ENCODE measurements at places on chromosomes 4 and X.

DNA sequence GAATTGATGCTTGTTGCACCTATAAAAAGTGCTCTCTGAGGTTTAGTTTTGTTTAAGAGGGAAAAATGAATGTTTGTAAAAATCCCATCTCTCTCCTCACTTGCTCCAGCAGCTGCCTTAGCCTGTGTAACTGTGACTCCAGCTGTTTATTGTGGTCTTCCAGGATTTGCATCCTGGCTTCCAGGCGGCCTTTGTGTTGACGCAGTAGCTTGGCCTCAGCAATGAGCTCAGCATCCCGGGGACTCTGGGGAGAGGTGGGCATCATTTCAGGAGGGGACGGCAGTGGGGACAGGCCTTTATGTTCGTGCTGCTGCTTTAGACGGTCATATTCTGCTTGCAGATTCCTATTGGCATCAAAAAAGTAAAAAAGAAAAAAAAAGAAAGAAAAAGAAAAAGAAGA is 75.3 kb upstream of the FTHL17 start:
- no peak for DNase-seq

- DNase-seq: no peak
These were observed 72.1 kb downstream of the HTRA3 start for GRCh38 chr4:8341691-8342090.

- DNase-seq: no peak
These were observed 95.4 kb upstream of the GPR50 start for GRCh38 chrX:151081016-151081415.

- DNase-seq: no peak
These were observed 676.1 kb upstream of the ATOH1 start for GRCh38 chr4:93152491-93152890.

GRCh38 chr4:139508581-139509237 is 47.3 kb downstream of the SETD7 start:
- DNase-seq: no peak

- DNase-seq: no peak
These were observed 94.4 kb downstream of the NWD2 start for GRCh38 chr4:37338972-37339371.

DNA sequence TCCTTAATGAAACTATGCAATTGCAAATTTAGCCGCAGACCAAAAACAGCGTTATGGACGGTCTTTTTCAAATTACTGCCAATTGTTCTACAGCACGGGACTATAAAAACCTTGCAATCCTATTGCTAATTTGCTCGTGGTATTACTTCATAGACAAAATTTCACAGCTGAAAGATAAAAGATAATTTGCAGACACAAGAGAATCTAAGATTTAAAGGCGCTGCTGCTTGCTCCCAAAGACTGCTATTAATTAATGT is 1.4 kb upstream of the CAMK2D start:
- DNase-seq: no peak

GRCh38 chr4:148007314-148007760 is 275.4 kb downstream of the ARHGAP10 start:
- no peak for DNase-seq

GRCh38 chr4:27721193-27721592 is 860.6 kb downstream of the STIM2 start:
- no peak for DNase-seq

DNA sequence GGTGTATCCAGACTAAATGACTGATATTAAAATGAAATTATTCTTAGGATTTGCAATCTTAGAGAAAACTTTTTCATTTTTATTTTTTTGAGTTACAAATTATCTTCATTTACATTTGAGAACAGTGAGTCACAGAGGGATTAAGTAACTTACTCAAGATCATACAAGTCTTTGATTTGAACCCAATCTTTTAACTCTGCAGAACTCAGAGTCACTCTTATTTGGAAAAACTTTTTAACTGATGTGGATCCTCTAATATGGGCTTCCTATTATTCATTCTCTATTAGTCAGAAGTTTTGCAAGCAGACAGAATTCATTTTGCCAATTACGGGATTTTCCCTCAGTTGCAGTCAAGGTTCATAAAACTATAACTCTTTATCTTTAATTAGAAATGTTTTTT is 20.1 kb downstream of the HPRT1 start:
- no peak for DNase-seq

DNA sequence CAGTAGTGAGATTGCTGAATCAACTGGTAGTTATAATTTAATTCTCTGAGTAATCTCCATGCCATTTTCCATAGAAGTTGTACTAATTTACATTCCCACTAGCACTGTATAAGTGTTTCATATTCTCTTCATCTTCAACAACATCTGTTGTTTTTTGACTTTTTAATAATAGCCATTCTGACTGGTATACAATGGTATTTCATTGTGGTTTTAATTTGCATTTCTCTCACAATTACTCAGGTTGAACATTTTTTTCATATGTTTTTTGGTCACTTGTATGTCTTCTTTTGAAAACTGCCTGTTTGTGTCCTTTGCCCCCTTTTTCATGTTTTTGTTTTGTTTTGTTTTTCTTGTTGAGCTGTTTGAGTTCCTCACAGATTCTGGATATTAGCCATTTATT is 880.2 kb downstream of the RAPGEF2 start:
- no peak for DNase-seq

GRCh38 chrX:151711787-151712186 is 4.0 kb upstream of the FATE1 start:
- no peak for DNase-seq

DNA sequence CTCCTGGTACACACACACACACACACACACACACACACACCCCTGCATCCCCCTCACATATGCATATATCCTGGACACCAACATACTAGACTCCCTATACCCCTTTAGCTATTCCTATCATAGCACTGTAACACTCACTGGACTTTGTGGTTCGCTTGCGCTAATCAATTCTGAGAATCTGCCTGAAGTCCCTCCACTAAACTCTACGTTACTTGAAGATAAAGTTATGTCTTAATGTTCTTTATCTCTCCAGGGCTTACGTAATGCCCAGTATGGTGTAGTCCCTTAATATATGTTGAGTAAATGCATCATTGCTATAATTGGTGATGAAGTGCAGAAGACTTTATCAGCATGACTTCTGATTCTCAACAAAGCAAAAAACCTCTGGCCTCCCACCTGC is 32.3 kb downstream of the PTCHD1 start:
- no peak for DNase-seq
